Fibroblast of lung (primary cell): ENCODE measurements at places on chromosomes 12 and 14.

GRCh38 chr12:2557597-2557996, 237.2 kb upstream of the FKBP4 start:
- DNase-seq = no peak

DNA sequence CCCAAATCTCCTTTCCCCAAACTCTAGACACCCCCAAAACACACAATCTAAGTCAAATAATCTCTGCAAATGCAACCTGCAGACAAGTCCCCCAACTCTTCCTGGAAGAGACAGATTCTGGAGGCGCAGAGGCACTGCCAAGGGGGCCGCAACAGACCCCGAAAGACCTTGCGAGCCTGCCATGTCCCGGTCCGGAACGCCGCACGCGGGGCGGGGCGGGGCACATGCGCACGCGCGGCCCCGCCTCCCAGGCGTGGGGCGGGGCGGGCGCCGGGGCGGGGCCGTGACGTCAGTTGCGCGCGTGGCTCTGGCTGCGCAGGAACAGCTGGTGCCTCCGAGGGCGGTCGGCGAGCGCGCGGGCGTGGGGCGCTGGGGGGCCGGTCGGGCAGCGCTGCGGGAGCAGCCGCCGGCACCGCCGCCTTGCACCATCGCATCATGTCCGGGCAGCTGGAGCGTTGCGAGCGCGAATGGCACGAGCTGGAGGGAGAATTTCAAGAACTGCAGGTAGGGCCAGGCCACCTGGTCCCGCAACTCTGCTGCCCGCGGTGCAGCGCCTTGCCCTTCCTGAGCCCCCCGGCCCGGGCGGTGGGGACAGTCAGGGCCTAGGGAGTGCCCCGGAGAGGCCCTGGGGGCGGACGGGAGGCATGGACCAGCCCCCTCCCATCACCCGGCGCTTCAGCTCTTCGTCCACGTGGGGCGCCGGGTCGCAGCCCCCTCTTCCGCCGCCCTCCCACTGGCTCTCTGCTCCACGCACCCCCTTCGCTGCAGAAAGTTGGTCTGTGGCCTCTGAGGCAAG, at the start of gene TMEM120B:
TSS of gene TMEM120B (plus strand) at position 292 of the 796 bp plus-strand sequence. CDS start at position 436, 144 bp downstream.
- peak; percentile 63 for DNase-seq

GRCh38 chr14:33229269-33229929, 290.7 kb downstream of the NPAS3 start:
- DNase-seq = peak; percentile 61

- no peak for DNase-seq
Measured at GRCh38 chr12:93459097-93459496, 8.2 kb upstream of the MRPL42 start.

- no peak for DNase-seq
Measured at GRCh38 chr12:2488131-2488530, 306.6 kb upstream of the FKBP4 start.

DNA sequence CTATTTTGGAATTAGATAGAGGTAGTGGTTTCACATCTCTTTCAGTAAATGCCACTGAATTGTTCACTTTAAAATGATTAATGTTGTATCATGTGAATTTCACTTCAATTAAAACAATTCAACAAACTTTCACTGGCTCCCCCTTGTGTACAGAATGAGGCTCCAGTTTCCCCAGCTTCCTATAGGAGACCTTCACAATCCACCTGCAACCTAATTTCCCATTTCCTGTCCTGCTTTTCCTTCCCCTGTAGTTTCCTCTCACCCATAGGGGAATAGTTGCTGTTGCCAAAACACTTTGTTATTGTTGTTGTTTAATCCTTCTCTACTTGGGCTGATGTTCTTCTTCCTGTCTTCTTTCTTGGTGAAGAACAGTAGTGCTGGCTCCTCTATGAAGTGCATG, 59.8 kb downstream of the NPAS3 start:
- DNase-seq = peak; percentile 36
